ENCODE measurements at places on chromosomes 5 and 9. TPM values are rescaled to one million over a fixed set of nuclear protein-coding genes. Genes with fewer than 3 reads are reported as not detected.

Gene PIP5K1B
- 2.5 TPM for polyA plus RNA-seq

Gene ANKRD31
- polyA plus RNA-seq: not detected

Gene SIT1
- 2.0 TPM for polyA plus RNA-seq

Gene C9orf153
- not detected for polyA plus RNA-seq

Gene AGXT2
- polyA plus RNA-seq: not detected

All from brain (organoid and tissue), 16 donors.